ENCODE measurements at places on chromosomes 5 and 9.

DNA sequence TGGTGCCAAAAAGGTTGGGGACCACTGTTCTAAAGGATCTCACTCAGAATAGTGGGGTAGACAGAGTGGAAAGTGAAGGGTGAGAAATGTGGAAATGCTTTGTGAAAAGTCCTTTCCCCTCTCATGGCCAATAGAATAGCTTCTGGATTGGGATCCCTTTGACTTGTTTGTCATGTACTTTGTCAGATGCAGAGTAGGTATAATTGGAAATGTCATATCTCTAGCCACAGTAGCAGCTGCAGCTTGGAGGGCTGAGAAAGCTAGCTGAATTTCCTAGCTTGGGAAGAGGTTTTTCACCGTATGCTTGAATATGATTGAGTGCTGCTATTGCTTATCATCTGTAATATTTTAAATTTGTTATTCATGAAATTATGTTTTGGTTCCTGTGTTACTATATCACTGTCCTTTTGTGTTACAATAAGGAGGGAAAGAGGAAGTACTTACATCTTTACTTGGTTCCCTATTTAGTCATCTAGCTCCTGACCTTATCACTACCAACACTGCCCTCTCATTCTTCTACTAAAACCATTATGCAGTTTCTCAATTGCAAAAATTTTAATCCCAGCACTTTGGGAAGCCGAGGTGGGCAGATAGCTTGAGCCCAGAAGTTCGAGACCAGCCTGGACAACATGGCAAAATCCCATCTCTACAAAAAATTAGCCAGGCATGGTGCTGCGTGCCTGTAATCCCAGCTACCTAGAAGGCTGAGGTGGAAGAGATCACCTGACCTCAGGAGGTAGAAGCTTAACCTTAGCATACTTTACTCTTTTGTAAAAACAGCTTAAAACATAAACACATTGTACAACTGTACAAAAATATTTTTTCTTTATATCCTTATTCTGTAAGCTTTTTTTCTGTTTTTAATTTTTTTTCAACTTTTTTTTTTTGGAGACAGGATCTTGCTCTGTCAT lies 12.4 kb downstream of the SLC30A5 start:
- no peak for ATAC-seq

- peak; percentile 35 for ATAC-seq
Measured at GRCh38 chr9:98775831-98776441, 20.4 kb downstream of the ANKS6 start.

DNA sequence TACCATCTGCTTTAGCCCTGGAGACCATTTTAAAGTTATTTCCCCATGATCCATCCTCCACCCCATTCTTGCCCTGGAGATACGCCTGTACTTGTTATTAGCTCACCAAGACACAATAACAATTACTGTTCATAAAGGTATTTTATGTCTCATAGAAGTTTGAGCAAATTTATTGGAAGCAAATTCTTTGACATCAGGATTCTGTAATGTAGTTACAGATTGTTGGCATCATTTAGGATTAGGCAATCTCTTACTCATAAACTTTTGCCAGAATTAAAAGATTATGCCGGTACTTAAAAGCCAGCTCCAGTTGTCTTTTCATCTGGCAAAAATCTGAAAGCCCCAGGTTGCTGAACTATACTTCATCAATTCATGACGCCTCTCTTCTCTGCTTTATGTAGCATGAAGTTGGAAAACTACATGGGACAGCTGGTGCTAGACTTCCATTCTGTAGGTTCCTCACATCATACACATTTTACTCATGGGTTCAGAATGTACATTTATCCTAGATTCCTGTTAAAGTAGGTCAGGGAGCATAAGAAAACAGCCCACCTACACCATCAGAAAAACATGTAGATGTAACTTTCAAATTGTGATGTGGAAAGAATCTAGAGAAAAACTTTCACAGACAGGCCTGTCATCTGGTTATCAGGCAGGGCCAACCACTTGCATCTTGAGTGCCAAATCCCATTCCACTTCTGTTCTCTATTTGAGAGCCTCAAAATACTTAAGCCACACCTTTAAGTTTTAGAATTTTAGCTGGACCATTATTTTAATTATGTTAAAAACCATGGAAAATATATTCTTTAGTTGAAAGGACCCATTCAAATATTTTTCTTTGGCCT lies 14.0 kb downstream of the ATP10B start:
- ATAC-seq: no peak

- peak; percentile 21 for ATAC-seq
Measured at GRCh38 chr5:139925650-139926640, 117.2 kb downstream of the NRG2 start.

- ATAC-seq: no peak
Measured at GRCh38 chr9:38024036-38024681, 44.9 kb downstream of the SHB start.

- no peak for ATAC-seq
Measured at GRCh38 chr5:96566833-96567587, 95.2 kb upstream of the CAST start.

GRCh38 chr5:137146402-137146890 lies 352.7 kb downstream of the SPOCK1 start:
- no peak for ATAC-seq

- no peak for ATAC-seq
Measured at GRCh38 chr5:38468978-38469706, 87.3 kb downstream of the LIFR start.

GRCh38 chr5:124352312-124352711 lies 394.1 kb downstream of the ZNF608 start:
- ATAC-seq: no peak
